Stimulated activated CD8-positive, alpha-beta memory T cell treated with anti-CD3 and anti-CD28 coated beads, Interleukin-4, amount 100 ng/mL, for 48 hours (primary cell): ENCODE measurements at places on chromosomes 1 and 21.

GRCh38 chr1:14111121-14111520 lies 411.1 kb downstream of the PRDM2 start:
- DNase-seq = no peak

GRCh38 chr1:85199667-85200462 lies 951 bp downstream of the SYDE2 start:
- DNase-seq = peak; percentile 59

- no peak for DNase-seq
Observed at GRCh38 chr1:30837653-30838052, 70.9 kb downstream of the SDC3 start.

- DNase-seq = no peak
Observed at GRCh38 chr1:101965341-101965740, 31.4 kb downstream of the OLFM3 start.

- no peak for DNase-seq
Observed at GRCh38 chr1:184494929-184495328, 108.1 kb downstream of the C1orf21 start.

- DNase-seq = no peak
Observed at GRCh38 chr1:180579961-180580611, 21.3 kb downstream of the OVAAL start.

GRCh38 chr21:29943885-29944284 lies 4.1 kb upstream of the GRIK1 start:
- no peak for DNase-seq

DNA sequence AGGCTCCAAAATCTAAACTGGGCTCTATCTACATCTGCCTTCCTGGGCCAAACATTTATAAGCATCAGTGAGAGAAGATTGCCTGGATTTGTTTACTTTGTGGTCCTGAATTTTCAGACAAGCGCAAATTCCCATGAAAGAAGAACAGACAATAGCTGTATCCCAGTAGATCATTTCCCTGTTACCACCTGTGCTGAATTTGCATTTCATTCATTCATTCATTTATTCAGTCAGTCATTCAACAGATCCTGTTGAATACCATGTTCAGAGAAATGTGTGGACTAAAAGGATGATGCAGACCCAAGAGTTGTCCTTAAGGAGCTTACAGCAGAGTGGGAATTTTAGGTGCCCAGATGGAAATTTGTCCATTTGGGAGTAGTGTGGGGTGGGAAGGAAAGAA lies 2.2 kb downstream of the PGM1 start:
- DNase-seq = no peak

GRCh38 chr21:44831227-44831860 lies 13.5 kb upstream of the SUMO3 start:
- no peak for DNase-seq

GRCh38 chr1:228154670-228155571 lies 5.2 kb downstream of the GJC2 start:
- DNase-seq = peak; percentile 58

GRCh38 chr1:116123837-116124533 lies 12.8 kb downstream of the MAB21L3 start:
- DNase-seq = no peak

GRCh38 chr1:11806307-11806936 lies 431 bp downstream of the CLCN6 start:
- DNase-seq = no peak

DNA sequence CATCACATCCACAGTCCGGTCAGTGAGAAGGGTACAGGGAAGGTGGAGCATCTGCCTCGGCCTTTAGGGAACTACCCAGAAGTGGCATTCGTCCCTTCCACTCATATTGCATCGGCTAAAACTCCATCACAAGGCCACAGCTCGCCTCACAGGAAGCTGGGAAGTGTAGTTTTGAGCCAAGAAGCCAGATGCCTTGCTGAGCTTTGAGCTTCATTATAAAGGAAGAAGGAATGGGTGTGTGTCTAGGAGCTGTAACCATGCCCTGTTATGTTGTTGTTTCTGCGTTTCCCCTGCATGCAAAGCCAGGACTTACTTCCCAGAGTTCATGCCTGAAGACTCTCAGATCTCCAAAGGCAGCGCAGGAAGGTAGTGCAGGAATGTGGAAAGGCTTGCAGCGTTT lies 61.1 kb downstream of the OPTC start:
- no peak for DNase-seq

DNA sequence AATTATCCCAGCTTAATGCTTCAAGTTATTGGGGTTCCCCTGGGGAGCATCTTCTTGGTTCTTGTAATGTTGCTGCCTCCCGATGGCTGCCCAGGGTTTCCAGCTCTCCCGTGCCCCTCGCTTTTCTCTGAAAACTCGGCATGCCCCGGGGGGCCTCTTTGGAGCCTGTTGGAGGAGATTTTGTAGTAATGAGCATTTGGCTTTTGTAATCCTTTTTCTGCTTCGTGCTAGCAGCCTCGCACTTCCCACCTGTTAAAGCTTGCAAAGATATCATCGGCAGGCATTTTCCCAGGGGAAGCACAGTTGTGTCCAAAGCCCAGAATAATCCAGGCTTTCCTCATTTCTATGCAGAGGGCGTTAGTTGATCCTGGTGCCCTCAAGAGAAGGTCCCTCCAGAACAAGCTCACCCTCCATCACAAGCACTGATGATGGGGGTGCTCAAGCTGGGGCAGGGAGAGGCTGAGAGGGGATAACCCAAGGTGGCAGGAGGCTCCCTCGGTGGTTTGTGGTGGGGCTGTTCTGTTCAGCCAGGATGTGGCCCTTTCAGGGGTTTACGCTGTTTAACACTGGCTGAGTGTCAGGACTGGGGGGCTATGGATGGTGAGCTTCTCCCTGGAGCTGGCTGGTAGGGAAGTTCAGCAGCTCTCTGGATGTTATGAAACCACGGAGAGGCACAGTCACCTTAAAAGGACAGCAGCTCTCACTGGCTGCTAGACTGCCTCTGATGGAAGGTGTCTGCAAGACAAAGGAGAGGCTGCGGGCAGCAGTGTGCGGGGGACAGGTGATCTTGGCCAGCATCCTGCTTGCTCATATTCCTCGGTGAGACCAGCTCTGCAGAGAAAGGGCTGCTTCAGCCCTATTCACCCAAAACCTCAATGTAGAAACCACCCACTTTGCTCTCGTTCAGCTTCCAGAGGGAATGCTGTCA lies 477.1 kb upstream of the VAMP3 start:
- no peak for DNase-seq

GRCh38 chr1:19443326-19443725 lies 42.0 kb downstream of the CAPZB start:
- no peak for DNase-seq

DNA sequence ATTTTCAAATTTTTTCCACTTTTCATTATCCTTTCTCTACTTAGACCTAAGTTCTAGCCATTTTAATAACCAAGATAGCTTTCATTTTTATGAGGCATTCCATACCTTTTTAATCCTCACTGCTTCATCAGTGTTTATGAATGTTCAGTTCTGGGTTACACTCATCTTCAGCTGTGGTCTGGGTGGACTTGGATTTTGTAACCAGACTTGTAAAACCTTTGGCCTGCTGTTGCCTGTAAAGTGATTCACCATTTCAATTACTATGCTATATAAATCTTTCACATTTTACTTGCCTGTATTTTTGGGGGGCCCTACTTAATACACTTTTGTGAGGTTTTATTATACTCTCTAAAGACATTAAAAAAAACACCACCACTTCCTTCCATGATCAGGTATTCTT lies 46.2 kb downstream of the USP25 start:
- no peak for DNase-seq

- DNase-seq = no peak
Observed at GRCh38 chr1:227844320-227845146, 29.1 kb downstream of the PRSS38 start.

DNA sequence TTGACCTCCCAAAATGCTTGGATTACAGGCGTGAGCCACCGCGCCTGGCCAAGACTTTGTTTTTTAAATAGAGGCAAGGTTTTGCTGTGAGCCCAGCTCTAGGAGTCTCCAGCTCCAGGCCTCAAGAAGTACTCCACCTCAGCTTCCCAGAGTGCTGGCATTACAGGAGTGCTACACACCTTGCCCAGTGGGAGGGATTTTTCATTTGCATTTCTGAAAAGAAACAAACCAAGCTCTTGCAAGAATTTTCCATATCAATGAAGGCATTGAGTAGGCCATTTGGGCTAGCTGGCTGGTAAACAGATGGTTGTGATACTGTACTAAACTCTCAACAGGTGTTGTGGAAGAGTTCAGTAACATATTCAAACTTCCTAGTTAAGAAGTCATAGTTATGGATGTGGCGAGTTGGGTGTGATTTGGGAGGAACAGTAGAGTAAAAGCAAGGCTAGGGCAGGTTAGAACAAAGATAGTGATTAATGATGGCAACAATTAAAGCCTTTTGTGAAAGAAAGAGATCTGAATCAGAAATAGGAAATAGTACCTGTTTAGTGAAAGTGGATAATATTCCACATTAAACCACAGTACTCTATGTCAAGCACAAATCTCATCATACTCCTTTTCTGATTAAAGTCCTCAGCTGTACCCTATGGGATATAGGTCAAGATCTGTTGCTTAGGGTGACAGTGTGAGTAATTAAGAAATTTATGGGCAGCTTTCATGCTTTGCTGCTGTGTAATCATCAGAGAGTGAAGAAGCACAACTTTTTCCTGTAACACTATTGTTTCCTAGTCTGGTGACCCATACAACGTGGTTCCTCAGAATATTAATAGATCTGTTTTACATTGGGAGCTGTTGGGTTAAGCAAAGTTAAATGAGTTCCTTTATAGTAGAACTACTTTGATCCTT lies 10.7 kb downstream of the AKIRIN1 start:
- DNase-seq = no peak

GRCh38 chr1:204455063-204455830 lies 39.4 kb downstream of the PIK3C2B start:
- no peak for DNase-seq

- DNase-seq = no peak
Observed at GRCh38 chr1:248825136-248825535, 579 bp downstream of the SH3BP5L start.
